Naive thymus-derived CD8-positive, alpha-beta T cell (primary cell): ENCODE measurements at places on chromosomes 11 and 22.

DNA sequence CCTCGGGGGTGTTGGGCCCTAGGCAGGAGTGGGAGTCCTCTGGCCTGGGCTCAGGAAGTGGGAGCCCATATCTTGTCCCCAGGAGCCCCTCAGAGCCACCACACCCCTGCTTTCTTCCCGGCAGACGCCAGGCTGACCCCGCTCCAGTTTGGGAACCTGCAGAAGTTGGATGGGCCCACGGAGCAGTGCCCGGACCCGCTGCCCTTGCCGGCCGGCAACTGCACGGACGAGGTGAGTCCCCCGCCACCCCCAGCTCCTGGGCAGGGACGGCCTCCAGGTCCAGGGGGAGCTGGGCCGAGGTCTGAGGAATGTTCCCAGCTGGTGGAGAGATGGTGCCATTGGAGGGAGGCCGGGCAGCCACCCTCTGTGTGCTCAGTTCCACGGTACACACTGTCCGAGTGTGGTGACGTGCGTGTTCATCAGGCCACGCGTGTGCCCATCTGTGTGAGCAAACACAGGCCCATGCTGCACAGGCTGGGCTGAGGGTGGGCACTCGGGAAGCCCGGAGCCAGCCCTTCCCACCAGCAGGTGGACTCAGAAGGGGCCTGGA is 4.8 kb downstream of the MUC5B start:
- DNase-seq: no peak

- DNase-seq: no peak
Observed at GRCh38 chr11:61091373-61092279, 10.7 kb upstream of the CD5 start.

- DNase-seq: no peak
Observed at GRCh38 chr11:2555336-2555735, 110.5 kb downstream of the KCNQ1 start.

DNA sequence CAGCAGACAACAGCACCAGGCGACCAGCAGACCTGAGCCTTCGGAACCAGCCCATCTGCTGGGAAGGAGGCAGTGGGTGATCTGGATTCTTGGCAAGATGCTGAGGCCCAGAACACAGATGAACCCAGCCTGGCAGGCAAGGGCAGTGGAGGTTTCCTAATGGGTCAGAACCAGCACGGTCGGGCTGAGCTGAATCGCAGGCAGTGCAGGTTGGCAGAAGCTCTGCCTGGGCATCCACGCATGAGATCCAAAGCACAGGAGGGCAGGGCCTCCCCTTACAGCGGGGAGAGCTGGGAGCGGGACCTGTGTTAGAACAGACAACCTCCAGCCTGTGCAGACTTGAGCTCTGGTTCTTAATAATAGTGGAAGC is 47.5 kb downstream of the DSCAML1 start:
- DNase-seq: no peak
